NCI-H774 (cell line): ENCODE measurements at places on chromosomes 1 and 21.

- DNase-seq = no peak
These were observed 49.2 kb downstream of the TAS1R2 start for GRCh38 chr1:18809953-18810899.

DNA sequence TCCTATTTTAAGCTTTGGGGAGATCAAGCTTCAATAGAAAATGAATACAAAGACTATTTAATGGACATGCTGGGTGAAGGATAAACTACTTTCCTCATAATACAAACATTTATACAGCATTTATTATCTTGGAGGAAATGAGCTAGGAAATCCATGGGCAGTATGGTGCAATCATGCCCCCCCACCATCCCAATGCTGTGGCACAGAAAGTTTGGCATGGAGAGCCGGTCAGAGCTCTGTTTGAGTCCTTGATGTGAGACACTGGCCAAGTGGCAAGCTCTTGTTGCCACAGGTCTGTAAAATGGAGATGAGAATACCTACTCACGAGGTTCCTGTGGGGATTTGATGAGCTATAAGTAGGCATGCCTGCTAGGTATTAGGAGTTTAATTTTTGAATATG is 120.6 kb downstream of the MAB21L3 start:
- DNase-seq = no peak

DNA sequence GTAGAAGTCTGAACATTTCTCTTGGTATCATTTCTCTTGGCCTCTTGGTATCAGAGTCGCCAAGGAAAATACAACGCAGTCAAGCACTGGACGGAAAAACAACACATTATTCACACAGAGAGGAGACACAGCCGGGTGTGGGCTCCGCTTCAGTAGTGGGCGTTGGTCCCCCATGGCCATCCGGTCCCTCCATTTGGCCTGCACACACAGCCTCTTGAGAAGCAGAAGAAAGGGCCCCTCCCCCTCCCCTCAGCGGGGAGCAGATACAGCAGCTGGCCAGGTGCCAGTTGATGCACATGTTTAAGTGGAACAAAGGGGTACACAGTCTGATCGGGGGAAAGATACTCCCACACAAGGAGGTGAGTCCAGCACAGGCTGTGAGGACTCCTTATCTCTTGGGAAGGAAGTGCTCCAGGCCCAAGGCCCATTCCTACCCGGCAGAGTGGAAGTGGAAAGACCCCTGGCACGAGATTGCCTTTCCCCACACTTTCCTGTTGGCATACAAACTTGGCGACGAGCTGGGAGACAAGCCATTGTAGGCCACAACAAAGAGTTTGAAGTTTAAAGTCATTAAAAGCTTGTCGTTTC is 311.3 kb downstream of the FAM72C start:
- no peak for DNase-seq

GRCh38 chr1:4682607-4683220 is 28.3 kb downstream of the AJAP1 start:
- no peak for DNase-seq

GRCh38 chr1:39835935-39836594 is 47.2 kb downstream of the TRIT1 start:
- DNase-seq = peak; percentile 37

DNA sequence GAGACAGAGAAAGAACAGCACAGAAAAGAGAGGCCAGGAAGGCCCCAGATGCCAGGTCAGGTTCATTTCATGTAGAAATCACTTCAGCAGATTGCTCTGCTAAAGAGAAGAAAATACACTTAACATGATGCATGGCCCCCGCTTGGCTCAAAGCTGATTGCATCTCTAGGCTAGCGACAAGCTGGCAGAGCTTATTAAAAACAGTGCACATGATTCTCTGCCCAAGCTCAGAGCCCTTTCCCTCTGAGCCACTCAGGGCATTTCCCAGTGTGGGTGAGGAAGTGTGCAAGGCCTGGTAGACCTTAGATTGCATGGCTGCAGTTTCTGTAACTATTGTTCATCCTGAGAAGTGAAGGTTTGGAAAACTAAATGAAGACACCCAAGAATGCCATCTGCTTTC is 3.3 kb upstream of the CAPN9 start:
- no peak for DNase-seq

GRCh38 chr21:45340515-45340914 is 52.8 kb upstream of the POFUT2 start:
- no peak for DNase-seq

- DNase-seq = no peak
These were observed 8.0 kb downstream of the MAN1C1 start for GRCh38 chr1:25624604-25625003.

DNA sequence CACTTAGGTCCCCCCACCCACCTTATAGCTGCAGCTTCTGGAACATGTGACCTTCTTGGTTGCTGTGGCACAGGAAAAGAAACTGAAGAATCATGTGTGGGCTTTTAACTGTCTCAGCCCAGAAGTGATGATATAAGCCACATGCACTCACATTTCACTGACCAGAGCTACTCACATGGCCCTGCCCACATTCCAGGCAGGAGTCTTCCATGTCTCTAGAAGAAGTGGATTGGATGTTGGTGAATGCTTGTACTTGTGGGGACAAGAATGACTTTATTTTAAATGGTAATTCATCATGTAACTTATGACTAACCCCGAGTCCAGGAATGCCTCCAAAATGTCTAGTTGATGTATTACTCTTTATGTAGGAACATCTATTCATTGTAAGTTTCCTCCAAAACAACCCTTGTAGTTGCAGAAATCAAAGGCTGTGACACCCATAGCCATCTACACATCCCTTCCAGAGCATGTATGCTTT is 15.8 kb upstream of the CAMK1G start:
- DNase-seq = no peak

GRCh38 chr1:238141353-238141752 is 250.6 kb upstream of the ZP4 start:
- no peak for DNase-seq

DNA sequence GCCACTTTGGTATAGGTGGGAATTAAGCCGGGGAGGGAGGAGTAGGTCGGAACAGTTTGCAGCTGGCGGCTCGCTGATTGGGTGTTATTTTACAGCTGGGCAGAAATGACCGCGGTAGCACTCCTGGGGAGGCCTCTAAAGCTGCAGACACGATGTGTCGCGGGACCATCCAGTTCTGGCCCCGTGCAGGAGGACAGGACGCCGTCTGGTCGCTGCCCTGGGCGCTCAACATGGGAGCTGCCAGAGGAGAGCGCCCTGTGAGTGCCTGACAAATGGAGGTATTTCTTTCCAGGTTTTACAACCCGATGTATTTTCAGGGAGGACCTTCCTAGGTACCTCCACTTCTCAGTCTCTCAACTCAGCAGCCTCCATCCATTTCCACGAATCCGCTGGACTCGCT is 46.2 kb downstream of the CDC7 start:
- no peak for DNase-seq

DNA sequence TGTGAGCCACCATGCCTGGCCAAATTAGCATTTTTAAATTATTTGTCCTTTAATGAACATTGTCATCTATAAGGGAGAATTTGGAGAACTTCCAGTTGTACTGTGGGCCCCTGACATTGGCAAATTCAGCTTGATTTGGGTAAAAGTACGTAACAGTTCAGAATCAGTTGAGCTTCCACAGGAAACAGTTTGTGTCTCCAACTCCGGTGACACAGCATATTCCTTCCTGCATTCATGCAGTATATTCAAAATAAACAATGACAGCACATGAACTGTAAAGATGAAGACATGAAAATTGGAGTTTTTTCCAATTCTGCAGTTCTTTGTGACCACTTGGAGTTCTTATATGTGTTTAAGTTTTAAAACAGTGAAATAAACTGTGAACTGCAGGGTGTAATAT is 28.2 kb downstream of the RNF220 start:
- no peak for DNase-seq

DNA sequence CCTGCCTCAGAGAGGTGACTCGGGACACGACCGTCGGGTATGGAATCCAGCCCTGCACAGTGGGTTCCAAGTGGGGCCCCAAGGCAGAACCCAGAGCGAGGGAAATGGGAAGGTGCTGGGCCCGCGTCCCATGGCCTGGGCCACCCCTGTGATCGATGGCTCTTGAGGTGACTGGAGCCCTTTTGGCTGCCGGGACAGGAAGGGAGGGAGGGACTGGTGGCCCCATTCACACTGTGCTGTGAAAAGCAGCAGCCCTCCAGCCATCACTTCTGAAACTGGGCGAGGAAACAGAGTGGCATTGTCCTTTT is 110.4 kb upstream of the IFFO2 start:
- no peak for DNase-seq

DNA sequence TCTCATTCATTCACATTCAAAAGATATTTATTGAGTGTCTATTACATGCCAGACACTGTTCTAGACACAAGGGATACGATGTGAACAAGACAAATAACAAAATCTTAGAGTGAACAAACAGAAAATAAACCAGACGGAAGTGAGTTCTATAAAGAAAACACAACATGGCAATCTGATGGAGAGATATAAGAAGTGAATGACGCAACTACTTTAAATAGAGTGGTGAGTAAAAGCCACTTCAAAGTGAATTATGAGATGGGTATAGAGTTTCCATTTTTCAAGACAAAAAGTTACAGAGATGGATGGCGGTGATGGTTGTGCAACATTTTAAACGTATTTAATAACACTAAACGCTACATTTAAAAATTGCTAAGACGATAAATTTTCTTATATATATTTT is 75.4 kb downstream of the CEP170 start:
- DNase-seq = no peak

- no peak for DNase-seq
These were observed 45.6 kb downstream of the IL23R start for GRCh38 chr1:67211589-67212563.

DNA sequence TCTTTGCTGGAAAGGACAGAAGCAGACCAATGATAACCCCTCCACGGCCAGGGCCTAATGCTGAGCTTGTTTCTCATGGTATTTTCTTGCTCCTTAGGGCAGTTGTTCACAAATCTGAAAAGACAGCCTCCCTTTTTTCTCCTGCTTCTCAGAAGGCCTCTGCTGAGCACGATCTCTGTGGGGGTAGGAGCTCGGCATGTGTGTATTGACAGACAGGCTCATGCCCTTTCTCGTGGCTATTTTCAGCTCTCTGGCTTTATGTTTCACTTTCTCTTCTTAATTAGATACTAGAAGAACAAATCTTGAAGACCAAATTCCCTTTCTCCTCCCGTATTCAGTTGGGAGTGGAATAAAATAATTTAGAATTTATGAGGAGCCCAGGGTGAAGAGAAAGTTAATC is 768 bp upstream of the RIIAD1 start:
- DNase-seq = no peak

- no peak for DNase-seq
These were observed 49.9 kb upstream of the TRABD2B start for GRCh38 chr1:48047116-48047515.

GRCh38 chr1:226370144-226370923 is 37.6 kb downstream of the PARP1 start:
- DNase-seq = no peak

DNA sequence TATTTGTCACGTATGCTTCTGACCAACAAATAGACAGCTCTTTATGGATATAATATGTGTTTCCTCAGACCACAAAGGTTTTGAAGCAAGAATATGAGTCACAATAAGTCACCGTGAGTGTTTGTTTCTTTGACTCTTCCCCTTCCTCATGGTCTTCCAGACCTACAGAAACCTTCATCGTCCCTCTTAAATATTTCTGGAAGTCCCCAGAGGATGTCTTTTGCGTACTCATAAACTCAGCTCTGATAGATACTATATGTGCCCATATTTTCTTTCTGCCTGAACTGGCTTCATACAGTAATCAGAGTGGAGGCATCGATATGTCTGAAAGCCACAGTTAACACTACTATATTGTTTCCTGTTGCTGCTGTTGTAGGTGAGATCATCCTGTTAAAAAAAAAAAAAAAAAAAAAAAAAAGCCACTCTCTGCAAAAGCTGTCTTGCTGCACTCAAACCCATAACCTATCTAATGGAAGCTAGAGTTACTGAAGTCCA is 38.4 kb downstream of the ADAMTS1 start:
- no peak for DNase-seq

DNA sequence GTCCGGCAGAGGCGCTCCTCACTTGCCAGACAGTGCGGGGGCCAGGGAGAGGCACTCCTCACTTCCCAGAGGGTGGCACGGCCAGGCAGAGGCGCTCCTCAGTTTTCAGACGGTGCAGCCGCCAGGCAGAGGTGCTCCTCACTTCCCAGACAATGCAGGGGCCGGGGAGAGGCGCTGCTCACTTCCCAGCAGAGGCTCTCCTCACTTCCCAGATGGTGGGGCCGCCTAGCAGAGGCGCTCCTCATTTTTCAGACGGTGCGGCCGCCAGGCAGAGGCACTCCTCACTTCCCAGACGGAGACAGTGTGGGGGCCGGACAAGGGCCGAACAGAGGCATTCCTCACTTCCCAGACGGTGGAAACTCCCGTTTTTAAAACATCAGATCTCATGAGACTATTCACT is 238.4 kb upstream of the CACYBP start:
- no peak for DNase-seq

- no peak for DNase-seq
These were observed 241.2 kb upstream of the MAP1LC3C start for GRCh38 chr1:242240077-242240476.

GRCh38 chr1:47471163-47471562 is 33.3 kb downstream of the FOXD2 start:
- DNase-seq = no peak

DNA sequence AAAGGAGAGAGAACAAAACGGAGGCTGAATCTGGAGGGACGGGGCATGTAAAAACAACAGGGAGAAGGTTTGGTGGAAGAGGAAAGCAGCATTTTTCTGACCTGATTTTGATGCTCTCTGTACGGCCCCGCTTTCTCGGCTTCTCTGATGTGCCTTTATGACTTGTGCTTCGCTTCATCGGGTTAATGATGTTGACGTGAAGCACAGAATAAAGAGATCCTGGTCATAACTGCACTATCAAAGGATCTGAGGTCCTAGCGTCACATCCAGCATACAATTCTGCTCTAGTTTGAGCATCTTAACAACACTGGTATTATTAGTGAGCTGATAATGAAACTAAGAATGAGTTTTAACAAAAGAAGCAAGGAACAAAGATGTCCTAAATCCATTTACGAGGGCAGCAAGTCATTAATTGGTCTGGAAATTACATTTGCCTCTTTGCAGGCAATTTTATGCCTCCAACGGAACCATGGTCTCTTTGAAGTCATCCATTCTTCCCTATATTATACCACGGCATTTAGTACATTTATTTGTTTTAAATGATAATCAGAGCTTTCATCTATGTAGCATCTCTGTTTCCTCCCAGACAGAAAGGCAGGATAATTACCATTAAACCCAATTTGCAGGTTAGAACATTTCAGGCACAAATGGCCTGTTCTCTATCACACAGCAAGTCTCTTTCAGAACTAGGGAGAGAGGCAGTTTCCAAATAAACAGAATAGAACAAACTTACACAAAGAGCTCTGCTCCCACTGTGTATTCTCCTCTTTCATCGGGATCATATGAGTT is 45.3 kb upstream of the B3GALNT2 start:
- no peak for DNase-seq

GRCh38 chr1:54248966-54249365 is 49.0 kb downstream of the MRPL37 start:
- DNase-seq = no peak

DNA sequence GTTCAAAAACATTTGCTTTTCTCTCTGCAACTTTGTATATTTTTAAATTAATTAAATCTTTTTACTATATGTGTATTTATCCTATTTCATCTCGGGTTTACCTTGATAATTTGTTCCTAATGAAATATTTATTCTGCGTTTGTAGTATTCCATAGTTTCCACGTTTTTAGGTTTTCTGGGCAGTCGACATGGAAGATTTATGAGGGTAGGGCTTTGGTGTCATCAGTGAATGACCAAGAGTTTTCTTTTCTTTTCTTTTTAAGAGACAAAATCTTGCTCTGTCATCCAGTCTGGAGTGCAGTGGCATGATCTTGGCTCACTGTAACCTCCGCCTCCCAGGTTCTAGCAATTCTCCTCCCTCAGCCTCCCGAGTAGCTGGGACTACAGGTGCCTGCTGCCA is 17.2 kb upstream of the ZNF669 start:
- no peak for DNase-seq
